ENCODE measurements at places on chromosomes 5 and 9. TPM values are rescaled to one million over a fixed set of nuclear protein-coding genes. Genes with fewer than 3 reads are reported as not detected.

The POU4F3 gene
- 0.14 TPM for total RNA-seq

The N4BP3 gene
- 45.8 TPM for total RNA-seq

The SNCB gene
- not detected for total RNA-seq

The OBP2B gene
- not detected for total RNA-seq

The OGN gene
- not detected for total RNA-seq

The SLC28A3 gene
- 0.02 TPM for total RNA-seq

The HEXB gene
- total RNA-seq, result 43.0 TPM

The SPAG8 gene
- total RNA-seq, result 0.20 TPM

The CCL21 gene
- total RNA-seq, result not detected

The SIT1 gene
- total RNA-seq, result 0.13 TPM

The SPINK6 gene
- not detected for total RNA-seq

The PDE6A gene
- total RNA-seq, result 0.47 TPM

DNA sequence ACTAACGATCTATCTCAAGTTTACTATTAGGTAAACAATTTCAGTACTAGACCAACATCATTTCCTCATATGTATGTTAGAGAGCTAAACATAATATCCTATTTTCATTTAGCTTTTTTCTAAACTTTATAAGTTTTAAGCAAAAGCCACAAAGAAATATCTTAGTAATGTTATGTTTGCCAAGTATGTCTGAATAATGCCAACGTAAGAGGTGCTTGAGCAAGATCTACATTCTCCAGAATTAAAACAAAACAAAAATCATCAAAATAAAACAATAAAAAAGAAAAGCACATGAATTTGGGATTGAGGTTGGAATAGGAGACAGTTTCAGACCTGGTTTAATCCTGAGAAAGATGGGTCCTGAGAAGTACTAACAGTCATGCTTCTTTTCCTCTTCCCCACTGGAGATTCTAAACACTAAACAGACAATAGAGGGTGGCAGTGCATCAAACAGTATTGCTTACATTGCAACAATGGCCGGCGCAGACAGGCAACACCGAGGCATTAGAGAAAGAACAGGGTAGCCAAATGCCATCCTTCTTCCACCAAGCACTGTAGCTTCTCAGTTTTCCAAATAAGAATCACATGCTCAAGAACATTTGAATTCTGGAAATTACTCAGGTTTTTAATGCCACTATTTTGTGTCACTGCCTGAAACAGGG lies 33.6 kb downstream of the CSNK1A1 start:
- no peak for DNase-seq

GRCh38 chr9:127595611-127596010 lies 16.5 kb upstream of the STXBP1 start:
- no peak for DNase-seq

DNA sequence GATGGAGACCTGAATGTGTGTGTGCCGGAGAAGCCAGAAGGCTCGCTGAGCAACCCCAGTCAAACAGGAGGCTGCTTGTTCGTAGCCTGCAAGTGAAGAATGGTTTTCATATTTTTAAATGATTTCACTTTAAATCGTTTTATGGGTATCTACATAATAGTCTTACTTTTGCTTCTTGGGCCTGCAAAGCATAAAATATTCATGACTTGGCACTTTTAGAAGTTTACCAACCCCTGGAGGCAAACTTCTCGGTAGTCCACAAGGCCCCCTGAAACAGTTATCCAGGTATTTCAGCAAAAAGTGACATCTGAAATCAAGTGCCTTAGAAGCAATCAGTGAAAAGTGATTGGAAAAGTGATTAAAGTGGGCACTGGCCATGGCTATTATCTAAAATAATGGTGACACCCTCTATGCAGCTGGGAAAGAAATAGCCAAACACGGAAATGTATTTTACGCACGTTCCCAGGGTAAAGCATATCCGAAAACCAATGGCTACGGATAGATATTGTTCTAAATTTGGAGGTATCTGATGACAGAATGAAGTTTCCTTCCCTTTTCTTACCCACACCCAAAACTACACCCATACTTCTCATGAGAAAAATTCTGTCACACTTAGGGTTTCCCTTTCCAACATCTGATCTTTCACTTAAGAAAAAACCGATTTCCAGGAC lies 39.0 kb downstream of the RAPGEF1 start:
- no peak for DNase-seq

- DNase-seq, result no peak
Measured at GRCh38 chr5:52560366-52560765, 227.3 kb upstream of the ITGA1 start.

DNA sequence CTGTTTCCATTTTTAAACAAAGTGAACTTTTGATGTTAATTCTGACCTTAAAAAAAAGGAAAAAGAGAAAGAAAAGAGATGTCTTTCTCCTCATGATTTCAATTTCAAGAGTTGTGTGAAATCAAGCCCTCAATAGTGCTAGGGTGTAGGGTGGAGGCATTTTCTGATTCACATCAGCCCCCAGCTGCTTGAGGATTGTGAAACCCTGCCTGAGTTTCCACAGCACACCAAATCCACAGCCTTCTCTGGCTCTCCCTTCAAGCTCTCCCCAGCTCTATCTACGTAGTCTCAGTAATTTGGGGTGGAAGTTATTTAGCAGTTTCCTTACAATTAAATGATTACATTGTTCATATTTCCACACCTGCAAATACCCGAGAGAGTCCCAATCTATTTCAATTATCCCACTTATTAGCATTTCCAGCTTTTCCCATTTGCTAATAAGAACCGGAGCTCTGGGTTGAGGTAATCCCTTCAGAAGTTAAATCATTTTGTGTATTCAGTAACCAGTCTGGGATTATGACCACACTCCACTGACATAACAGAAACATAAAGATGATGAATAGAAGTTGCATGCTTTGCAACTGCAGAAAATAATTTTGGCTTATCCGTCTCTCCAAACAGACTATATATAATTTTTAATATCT lies 54.9 kb downstream of the MTX3 start:
- no peak for DNase-seq

DNA sequence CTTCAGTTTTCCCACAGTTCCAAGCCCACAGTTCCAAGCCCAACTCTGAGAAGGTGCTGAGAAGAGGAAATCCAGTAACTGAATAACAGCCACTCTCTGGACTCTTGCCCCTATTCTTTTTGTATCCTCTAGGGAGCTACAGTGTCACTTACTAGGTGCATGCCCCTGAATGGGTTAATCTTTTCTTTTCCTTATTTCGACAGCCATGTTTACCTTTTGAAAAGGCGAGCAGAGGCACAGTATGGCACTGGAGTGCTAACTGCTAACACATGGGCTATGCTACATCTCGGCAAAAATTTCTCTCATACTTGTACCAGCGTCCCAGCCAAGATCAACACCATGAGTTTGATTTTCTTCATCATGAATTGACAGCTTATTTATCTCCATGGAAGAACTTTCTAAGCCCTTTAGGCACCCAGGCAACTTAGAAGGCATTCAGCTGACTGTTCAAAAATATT lies 222.6 kb downstream of the EBF1 start:
- DNase-seq, result no peak

- DNase-seq, result no peak
Measured at GRCh38 chr5:135114759-135115158, 80.7 kb upstream of the PITX1 start.

DNA sequence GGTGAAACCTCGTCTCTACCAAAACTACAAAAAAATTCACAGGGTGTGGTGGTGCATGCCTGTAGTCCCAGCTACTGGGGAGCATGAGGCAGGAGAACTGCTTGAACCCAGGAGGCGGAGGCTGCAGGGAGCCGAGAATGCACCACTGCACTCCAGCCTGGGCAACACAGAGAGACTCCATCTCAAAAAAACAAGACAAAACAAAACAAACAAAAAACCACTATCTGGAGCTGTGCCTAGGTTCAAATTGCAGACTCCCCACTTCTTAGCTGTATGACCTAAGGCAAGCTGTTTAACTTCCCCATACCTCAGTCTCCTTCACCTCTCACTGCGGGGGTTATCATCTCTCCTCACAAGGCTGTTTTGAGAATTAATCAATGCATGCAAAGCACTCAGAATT lies 68.0 kb downstream of the MAPKAP1 start:
- no peak for DNase-seq

DNA sequence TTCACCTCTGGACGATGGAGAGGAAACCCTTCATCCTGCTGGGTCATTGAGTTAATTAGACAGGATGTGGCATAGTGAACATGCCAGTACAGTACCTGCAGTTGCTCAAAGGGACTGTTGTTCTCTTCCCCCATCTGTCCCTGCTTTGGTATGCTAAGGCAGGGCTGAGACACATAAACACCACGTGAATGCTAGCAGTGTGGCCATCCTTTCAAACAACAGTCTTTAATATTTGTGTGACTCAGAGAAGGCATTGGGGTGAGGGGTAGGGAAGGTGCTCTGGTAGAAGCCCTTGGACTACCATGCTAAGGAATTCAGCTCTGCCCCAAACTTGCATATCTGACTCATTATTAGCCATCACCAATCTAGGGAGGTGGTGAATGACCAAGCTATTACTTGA lies 180.2 kb upstream of the ZNF618 start:
- no peak for DNase-seq

DNA sequence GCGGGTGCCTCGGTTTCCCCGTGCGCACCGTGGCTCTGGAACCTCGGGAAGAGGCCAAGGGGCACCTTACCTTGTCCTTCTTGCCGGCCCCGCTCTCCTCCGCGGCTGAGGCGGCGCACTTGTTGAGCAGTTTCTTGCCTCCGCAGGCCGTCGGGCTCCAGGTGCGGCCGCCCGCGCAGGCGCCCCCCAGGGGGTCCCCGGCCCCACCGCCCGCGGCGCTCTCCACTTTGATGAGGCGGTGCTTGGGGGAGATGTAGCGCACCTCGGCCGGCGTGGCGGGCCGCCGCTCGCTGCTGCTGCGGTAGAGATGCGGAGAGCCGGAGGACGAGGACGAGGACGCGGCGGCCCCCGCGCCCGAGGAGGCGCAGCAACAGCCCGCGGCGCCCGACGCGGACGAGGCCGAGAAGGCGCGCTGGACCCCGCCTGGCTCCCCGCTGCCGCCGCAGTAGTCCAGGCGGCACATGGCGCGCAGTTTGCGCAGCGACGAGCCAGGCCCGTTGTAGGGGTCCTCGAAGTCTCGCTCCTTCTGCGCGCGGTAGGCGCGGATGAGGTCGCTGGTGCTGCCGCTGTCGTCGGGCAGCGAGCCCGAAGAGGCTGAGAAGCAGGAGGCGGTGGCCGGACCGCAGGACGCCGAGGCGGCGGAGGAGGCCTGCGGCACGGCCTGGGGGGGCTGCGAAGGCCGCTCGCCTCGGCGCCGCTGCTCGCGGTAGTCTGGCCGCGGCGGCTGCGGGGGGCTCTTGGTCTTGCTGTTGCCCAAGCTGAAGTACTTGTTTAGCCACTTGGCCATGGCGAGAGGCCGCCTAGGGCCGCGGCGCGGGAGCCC lies 957 bp downstream of the SHB start:
- DNase-seq, result peak; percentile 24

DNA sequence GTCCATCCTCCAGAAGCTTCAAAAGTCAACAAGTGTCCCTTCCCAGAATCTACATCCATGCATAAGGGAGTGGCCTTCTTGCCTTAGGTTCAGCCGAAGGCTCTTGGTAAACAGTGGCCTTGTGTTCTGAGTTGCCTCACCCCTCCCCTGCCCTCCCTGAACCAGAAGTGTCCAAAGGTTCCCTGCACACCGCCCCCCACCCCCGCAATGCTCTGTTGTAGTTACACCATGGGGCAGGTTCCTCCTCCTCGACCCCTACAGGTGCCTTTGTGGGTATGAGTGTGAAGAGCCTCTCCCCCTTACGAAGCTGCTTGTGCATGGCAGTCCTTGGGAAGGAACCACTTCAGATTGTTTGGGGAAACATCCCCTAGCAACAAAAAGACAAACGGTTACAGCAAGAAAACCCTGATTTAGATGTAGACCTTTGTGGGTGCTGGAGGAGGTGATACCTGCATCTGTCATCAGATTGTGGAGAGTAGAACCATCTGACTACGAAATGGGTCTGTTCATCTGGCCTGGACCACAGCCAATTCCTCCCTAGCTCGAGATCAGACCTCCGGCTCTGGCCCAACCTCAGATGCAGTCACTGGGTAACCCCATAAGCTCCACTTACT lies 7.1 kb downstream of the SPACA9 start:
- no peak for DNase-seq

- no peak for DNase-seq
Measured at GRCh38 chr5:140569197-140569596, 4.6 kb downstream of the SLC35A4 start.

GRCh38 chr5:130601-131131 lies 38.7 kb downstream of the PLEKHG4B start:
- DNase-seq, result no peak

GRCh38 chr5:5144441-5144840 lies 4.3 kb downstream of the ADAMTS16 start:
- DNase-seq, result no peak

GRCh38 chr5:73496984-73497457 lies 1.2 kb upstream of the BTF3 start:
- peak; percentile 13 for DNase-seq

- no peak for DNase-seq
Measured at GRCh38 chr5:55903121-55903701, 52.1 kb downstream of the IL31RA start.

GRCh38 chr5:61051267-61051666 lies 106.3 kb downstream of the NDUFAF2 start:
- DNase-seq, result peak; percentile 59

- DNase-seq, result peak; percentile 28
Measured at GRCh38 chr9:92728831-92729734, 35.5 kb downstream of the BICD2 start.

GRCh38 chr5:112870966-112871365 lies 9.9 kb downstream of the SRP19 start:
- DNase-seq, result no peak

DNA sequence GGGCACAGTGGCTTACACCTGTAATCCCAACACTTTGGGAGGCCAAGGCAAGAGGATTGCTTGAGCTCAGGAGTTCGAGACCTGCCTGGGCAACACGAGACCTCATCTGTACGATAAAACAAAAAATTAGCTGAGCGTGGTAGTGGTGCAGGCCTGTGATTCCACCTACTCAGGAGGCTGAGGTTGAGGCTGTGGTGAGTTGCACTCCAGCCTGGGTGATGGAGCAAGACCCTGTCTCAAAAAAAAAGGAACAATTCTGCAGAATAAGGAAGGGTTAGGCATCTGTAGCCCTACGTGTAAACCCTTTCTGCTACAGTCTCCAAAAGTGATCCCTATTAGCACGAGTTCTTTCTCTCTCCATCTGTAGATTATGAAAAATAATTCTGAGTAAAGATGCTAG lies 19.9 kb downstream of the CDC26 start:
- DNase-seq, result no peak

Data from SJCRH30 (cell line).